ENCODE measurements at places on chromosomes 3 and 15.

GRCh38 chr3:46943237-46944187 is 33.0 kb downstream of the CCDC12 start:
- peaks cover 3% of the 10 kb centered on the region for H3K36me3 ChIP-seq
- no peak overlapping the region for H3K4me3 ChIP-seq
- no peaks in the 10 kb centered on the region for H3K27me3 ChIP-seq

DNA sequence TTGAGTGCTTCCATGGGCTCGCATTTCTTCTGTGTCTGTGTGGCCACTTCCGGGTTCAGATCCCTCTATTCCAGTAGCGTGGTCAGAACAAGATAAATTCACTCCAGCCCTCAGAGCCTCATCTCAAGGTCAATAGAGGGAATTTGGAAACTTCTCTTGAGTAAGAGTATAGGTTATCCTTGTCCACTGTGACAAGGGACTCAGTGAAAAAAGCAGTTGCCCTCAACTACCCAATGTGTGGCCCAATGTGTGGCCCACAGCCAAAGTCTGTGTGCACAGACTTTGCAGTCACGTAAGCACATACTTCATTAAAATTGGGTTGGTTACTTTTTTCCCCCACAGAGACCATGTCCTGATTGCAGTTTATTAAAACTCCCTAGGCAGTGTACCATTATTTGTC is 305.6 kb upstream of the SEMA6D start:
- H3K4me1 ChIP-seq, result no peaks in the 10 kb centered on the region
- no peaks in the 10 kb centered on the region for H3K27me3 ChIP-seq
- H3K36me3 ChIP-seq, result no peaks in the 10 kb centered on the region
- H3K4me3 ChIP-seq, result no peak overlapping the region

DNA sequence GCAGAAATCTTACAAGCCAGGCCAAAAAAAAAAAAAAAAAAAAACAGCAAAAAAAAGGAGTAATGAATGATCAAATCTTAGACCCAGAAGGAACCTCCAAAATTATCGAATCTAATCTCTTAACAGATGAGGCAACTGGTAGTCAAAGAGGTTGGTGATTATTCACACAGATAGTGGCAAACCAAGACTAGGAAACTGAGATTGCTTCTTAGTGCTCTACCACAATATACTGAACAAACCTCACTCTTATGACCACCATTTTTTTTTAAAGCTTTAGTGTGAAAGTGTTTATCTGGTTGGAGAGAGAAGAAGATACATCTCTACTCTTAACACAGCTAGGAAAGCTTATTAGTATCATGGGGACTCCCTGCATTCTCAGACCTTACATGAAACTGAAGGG is 17.3 kb downstream of the ATOSA start:
- peaks cover 52% of the 10 kb centered on the region for H3K4me1 ChIP-seq
- H3K36me3 ChIP-seq, result peaks cover 29% of the 10 kb centered on the region
- no peaks in the 10 kb centered on the region for H3K27me3 ChIP-seq
- no peak overlapping the region for H3K4me3 ChIP-seq
- peak overlapping the region; percentile 42 for H3K27ac ChIP-seq

GRCh38 chr3:71026634-71027578 is 556.6 kb downstream of the FOXP1 start:
- DNase-seq, result no peak
- 0 out of 2 replicates have a peak, but pooled peaks cover 4% of the 10 kb centered on the region for H3K36me3 ChIP-seq
- H3K27ac ChIP-seq, result no peak overlapping the region
- H3K4me3 ChIP-seq, result no peak overlapping the region
- no peaks in the 10 kb centered on the region for H3K27me3 ChIP-seq

- H3K27me3 ChIP-seq, result no peaks in the 10 kb centered on the region
- H3K27ac ChIP-seq, result no peak overlapping the region
- H3K4me3 ChIP-seq, result no peak overlapping the region
- H3K36me3 ChIP-seq, result no peaks in the 10 kb centered on the region
- no peak for DNase-seq
- H3K4me1 ChIP-seq, result peaks cover 12% of the 10 kb centered on the region
Observed at GRCh38 chr3:159982442-159982974, 6.1 kb upstream of the IL12A start.

DNA sequence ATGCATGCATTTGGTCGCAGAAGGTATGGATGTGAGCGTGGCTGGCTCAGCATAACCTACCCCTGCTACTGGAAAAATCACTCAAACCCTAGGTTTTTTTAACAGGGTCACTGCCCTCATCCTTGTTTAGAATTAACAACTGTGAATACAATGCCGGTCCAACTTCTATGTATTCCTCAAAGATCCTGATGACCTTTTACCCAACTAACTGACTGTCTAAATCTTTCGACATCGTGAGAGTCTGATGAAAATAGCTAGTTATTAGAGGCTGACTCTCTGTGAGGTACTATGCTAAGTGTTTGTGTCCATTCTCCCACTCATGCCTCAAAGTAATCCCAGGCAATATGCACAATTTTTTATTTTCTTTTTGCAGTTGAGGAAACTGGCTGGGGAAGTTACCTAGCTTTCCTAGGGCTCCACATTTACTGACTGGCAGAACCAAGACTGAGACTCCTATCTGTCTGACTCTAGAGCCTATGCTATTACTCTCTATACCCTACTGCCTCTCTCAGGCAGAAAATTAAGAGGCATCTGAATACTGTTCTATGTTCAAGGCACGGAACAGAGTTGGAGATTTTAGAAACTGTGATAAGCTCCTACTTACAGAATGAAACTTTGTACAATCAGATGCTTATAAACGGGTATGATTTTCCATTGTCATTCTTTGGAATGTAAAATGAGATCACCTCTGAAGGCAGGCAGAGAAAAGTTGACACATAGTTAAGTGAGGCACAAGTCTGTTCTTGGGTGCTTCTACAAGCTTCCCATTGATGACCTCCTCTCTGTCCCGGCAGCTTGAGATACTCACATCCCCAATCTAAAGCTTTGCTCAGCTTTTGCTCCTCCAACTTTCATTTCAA is 56.4 kb downstream of the FILIP1L start:
- no peaks in the 10 kb centered on the region for H3K36me3 ChIP-seq
- no peak overlapping the region for H3K27ac ChIP-seq
- no peaks in the 10 kb centered on the region for H3K4me1 ChIP-seq
- no peaks in the 10 kb centered on the region for H3K27me3 ChIP-seq

- H3K4me1 ChIP-seq, result no peaks in the 10 kb centered on the region
- H3K27ac ChIP-seq, result no peak overlapping the region
- no peak for DNase-seq
- H3K27me3 ChIP-seq, result no peaks in the 10 kb centered on the region
- H3K36me3 ChIP-seq, result no peaks in the 10 kb centered on the region
Observed at GRCh38 chr3:13160619-13161018, 87.4 kb upstream of the IQSEC1 start.

- no peaks in the 10 kb centered on the region for H3K36me3 ChIP-seq
- H3K4me1 ChIP-seq, result no peaks in the 10 kb centered on the region
- H3K27me3 ChIP-seq, result no peaks in the 10 kb centered on the region
- no peak overlapping the region for H3K27ac ChIP-seq
- no peak overlapping the region for H3K4me3 ChIP-seq
- no peak for DNase-seq
Observed at GRCh38 chr3:105915524-105915923, 46.7 kb upstream of the CBLB start.

GRCh38 chr3:10940106-10940505 is 52.4 kb upstream of the SLC6A1 start:
- H3K36me3 ChIP-seq, result no peaks in the 10 kb centered on the region
- no peak overlapping the region for H3K4me3 ChIP-seq
- H3K4me1 ChIP-seq, result no peaks in the 10 kb centered on the region
- H3K27ac ChIP-seq, result no peak overlapping the region
- peaks cover 53% of the 10 kb centered on the region for H3K27me3 ChIP-seq
- no peak for DNase-seq

GRCh38 chr3:52126036-52126435 is 28.2 kb downstream of the POC1A start:
- no peaks in the 10 kb centered on the region for H3K4me1 ChIP-seq
- H3K27ac ChIP-seq, result no peak overlapping the region
- no peaks in the 10 kb centered on the region for H3K27me3 ChIP-seq
- H3K4me3 ChIP-seq, result no peak overlapping the region
- H3K36me3 ChIP-seq, result no peaks in the 10 kb centered on the region

GRCh38 chr3:100641471-100642032 is 32.2 kb downstream of the ADGRG7 start:
- no peak overlapping the region for H3K27ac ChIP-seq
- DNase-seq, result no peak

GRCh38 chr15:70528270-70528706 is 235.1 kb downstream of the UACA start:
- no peaks in the 10 kb centered on the region for H3K36me3 ChIP-seq
- no peaks in the 10 kb centered on the region for H3K27me3 ChIP-seq
- peak; percentile 94 for DNase-seq
- 0 out of 2 replicates have a peak overlapping the region, but pooled peaks have one; percentile 8 for H3K4me3 ChIP-seq
- H3K4me1 ChIP-seq, result peaks cover 6% of the 10 kb centered on the region

GRCh38 chr3:99950921-99951320 is 133.3 kb downstream of the CMSS1 start:
- DNase-seq, result no peak
- H3K4me1 ChIP-seq, result 0 out of 2 replicates have a peak, but pooled peaks cover 4% of the 10 kb centered on the region
- H3K27me3 ChIP-seq, result no peaks in the 10 kb centered on the region
- no peak overlapping the region for H3K4me3 ChIP-seq
- no peak overlapping the region for H3K27ac ChIP-seq

DNA sequence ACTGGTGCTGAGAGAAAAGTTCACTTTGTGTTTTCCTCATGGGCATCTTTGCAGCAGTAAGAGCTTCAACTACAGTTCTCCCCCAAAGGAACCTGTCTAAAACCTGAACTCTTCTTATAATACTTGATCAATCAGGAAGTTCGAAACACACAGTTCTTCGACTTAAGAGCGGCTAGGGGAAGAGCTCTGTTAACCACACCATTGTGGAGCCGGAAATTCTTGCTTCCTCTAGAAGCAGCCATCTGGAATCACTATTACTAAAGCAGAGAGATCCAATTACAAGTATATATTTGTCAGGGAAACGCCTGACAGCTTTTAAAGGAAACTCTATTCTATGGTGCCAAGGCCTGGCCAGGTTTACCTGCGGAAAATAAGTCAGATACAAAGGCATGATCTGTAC is 337.3 kb upstream of the CBLB start:
- no peaks in the 10 kb centered on the region for H3K27me3 ChIP-seq
- no peak for DNase-seq
- H3K4me1 ChIP-seq, result no peaks in the 10 kb centered on the region
- H3K4me3 ChIP-seq, result no peak overlapping the region
- no peak overlapping the region for H3K27ac ChIP-seq

- H3K4me3 ChIP-seq, result no peak overlapping the region
- no peak for DNase-seq
- H3K4me1 ChIP-seq, result no peaks in the 10 kb centered on the region
- H3K27ac ChIP-seq, result no peak overlapping the region
- H3K27me3 ChIP-seq, result no peaks in the 10 kb centered on the region
Observed at GRCh38 chr15:80182611-80183261, 29.9 kb downstream of the FAH start.
